ENCODE measurements at places on chromosomes 5 and 9. TPM values are rescaled to one million over a fixed set of nuclear protein-coding genes. Genes with fewer than 3 reads are reported as not detected.
A peak's percentile ranks its signal among the peaks of the same experiment; 100 is the strongest.

The DCTN3 gene
- total RNA-seq: 95.3 TPM

DNA sequence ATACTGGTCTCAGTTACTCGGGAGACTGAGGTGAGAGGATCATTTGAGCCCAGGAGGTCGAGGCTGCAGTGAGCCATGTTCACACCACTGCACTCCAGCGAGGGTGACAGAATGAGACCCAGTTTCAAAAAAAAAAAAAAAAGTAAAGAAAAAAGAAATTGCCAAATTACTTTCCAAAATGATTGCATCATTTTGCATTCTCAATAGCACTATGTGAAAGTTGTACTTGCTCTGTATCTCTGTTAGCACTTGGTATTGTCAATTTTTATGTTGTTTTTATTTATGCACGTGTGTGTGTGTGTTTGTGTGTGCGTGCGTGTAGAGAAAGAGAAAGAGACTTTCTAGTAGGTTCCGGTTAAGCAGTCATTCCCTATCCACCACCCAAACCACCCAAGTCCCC is 328.4 kb downstream of the RAB3C start:
- DNase-seq: no peak

The RASEF gene
- total RNA-seq: 2.0 TPM

The C9orf72 gene
- total RNA-seq: 9.2 TPM

DNA sequence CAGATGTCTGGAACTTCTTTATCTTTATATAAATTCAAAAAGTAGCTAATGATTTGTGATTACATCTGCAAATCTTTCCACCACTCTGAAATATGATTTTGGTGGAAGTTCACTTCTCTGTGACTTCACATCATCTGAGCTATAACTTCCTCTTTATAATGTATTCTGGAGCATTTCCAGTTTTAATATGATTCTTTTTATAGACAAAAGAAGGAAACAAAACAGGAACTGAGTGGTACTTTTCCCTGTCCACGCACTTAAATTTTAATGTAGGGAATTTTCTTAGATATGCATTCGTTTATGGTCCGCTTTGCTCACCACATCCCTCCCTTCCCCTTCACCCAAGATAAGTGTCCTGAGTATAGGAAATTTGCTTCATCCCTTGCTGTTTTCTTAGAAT is 333.5 kb downstream of the CHSY3 start:
- DNase-seq: no peak

- peak; percentile 90 for DNase-seq
Observed at GRCh38 chr5:134252671-134253070, 26.8 kb upstream of the PPP2CA start.

The IFNK gene
- not detected for total RNA-seq

Measured in mammary epithelial cell (primary cell).